CD4-positive, alpha-beta T cell treated with Interferon gamma for 1 hour (primary cell): ENCODE measurements at places on chromosomes 12 and 14.
A peak's percentile ranks its signal among the peaks of the same experiment; 100 is the strongest.

DNA sequence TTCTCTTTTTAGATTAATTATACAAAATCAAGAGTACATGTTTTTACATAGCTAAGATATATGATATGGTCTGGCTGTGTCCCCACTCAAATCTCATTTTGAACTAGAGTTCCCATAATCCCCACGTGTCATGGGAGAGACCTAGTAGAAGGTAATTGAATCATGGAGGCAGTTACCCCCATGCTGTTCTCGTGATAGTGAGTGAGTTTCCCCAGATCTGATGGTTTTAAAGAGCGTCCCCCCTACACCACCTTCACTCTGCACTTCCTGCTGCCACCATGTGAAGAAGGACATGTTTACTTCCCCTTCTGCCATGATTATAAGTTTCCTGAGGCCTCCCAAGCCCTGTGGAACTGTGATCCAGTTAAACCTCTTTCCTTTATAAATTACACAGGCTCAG lies 21.4 kb upstream of the DRAM1 start:
- DNase-seq, result no peak

DNA sequence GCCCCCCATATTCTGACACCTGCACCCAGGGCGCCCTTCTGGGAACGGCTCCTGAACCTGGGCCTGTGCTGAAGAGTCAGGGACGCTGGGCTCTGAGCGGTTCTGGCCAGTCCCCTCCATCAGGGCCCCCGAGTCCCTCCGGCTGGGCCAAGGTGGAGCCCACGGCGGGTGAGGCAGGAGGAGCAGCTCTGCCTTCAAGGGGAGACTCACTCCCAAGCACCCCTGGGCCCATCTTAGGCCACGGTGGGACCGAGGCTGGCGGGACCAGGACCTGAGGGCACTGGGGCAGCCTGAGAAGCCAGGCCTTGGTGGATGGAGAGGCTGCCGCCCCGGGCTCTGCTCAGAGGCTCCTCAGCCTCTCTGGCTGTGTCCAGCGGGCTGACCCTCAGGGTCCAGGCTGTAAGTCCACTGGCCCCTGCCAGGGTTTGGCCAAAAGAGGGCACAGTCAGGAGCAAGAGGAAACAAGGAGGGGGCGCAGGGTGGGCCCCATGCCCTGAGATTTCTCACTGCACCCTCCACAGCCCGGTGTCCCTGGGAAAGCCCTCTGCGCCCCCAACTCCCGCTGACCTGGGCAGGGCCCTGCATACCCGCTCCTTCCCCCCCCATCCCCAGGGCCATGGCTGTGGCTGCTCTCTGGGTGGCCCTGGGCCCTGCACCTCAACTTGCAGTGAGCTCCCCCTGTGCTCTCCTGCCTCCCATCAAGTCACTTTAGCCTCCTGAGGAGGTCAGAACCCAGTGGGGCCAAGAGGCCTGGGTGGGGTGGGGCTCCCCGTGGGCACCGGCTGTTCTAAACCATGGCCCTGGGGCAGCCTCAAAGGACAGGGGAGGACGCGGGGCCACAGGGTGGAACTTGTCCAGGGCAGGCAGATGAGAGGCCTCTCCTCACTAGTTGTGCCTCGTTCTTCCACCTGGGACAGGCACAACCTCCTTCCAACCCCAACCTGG lies 266.4 kb upstream of the SFSWAP start:
- no peak for DNase-seq

DNA sequence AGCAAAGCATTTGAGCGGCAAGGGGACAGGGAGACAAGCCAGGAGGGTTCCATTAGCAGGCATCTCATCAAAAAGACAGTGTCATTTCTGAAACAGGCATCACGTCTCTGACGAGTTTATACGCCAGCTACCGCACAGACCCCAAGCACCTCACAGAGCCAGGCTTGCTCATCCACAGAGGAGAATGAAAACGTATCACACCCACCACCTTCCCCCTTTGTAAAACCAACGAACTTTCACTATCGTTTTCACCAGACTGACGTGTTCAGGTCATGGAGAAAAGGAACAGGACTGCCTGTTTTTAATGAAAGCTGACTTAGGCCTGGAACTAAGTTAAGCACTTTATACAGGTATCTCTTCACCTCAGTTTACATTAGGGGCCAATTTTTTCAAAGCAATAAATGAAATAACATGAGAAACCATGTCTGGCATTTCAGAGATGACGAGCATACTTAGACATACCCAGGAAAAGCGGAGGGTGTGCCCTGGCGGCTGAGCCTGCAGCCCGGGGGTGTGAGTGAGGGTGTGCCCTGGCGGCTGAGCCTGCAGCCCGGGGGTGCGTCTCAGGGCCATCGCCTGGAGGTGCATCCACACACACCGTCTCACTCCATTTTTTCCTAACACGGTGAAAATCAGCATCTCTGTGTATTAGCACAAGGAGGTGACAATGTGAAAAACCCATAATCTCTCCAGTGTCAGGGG lies 41.9 kb downstream of the STX2 start:
- DNase-seq, result no peak

DNA sequence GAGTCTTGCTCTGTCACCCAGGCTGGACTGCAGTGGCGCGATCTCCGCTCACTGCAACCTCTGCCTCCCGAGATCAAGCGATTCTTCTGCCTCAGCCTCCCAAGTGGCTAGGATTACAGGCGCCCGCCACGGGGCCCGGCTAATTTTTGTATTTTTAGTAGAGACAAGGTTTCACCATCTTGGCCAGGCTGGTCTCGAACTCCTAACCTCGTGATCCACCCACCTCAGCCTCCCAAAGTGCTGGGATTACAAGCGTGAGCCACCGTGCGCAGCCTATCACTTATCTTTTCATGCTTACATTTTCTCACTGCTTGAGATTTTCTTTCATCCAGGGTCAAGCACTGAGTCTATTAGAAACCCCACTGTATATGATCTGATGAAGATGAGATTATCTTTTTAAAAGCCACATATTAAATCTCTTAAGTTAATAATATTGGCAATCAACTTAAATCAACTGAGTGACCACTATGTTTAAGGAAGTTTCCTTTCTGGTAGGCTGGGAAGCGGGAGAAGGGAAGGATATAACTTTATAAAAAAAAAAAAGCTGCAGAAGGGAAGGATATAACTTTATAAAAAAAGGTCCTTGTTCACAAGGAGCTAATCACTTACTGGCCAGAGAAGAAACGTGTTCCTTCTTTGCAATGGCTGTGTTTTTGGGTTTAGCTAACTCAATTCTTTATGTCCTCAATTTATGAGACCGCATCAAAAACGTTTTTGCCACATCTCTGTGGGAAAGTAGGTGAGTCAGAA lies 1.3 kb upstream of the MDM2 start:
- no peak for DNase-seq

GRCh38 chr12:46908936-46909635 lies 83.3 kb upstream of the SLC38A4 start:
- DNase-seq, result no peak

GRCh38 chr14:66624336-66624937 lies 116.5 kb downstream of the GPHN start:
- no peak for DNase-seq

DNA sequence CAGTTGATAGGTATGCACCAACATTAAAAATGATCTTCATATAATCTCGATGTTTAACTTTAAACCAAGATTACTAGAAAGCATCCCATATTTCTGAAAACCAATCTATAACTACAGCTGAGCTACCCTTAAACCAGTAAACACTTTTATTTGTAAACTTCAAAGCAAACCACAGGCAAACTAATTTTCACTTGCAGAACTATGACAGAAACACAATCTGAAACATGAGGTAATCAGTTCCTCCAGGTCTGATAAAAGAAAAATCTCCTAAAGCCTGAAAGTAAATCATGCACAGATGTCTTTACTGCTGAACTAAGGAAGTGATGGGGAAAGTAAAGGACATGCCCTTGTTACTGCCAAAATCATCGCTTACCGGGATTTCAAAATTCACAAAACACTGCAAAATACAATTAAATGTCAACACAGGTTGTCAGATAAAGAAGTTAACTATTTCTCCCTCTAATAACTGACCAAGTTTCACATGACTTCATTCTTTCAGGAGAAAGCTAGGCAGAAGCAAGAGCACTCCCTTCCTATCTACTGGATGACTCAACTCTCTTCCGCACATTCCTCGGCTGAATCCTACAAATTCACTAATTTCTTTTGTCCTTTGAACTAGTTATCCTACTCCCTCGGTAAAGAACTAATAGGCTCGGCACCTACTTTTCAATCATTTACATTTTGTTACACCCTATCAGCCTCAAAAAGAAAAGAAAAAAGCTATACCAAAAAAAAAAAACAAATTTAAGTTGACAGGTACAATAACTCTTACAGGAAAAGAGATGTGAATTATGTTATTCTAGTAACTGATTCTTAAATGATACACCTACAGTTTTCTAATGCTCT lies 1.4 kb downstream of the EEA1 start:
- DNase-seq, result no peak

DNA sequence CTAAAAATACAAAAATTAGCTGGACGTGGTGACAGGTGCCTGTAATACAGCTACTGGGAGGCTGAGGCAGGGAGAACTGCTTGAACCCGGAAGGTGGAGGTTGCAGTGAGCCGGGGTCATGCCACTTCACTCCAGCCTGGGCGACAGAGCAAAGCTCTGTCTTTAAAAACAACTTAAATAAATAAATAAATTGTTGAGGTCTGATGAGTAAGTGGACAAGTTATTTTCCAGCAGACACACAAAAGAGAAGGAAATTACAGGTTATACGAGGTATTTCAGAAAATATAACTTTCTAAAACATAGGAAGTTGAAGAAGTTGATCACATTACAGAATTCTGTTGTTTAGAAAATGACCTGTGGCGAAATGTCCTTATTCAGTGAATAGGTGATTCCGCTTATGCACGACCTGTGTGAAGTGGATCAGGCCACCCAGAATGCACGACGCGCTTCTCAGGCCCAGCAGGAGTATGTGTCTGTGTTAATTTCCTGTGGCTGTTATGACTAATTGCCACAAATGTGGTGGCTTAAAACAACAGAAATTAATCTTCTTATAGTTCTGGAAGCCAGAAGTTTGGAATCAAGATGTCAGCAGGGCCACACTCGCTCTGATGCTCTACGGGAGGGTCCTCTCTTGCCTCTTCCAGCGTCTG lies 38.1 kb downstream of the P2RX7 start:
- DNase-seq, result no peak

DNA sequence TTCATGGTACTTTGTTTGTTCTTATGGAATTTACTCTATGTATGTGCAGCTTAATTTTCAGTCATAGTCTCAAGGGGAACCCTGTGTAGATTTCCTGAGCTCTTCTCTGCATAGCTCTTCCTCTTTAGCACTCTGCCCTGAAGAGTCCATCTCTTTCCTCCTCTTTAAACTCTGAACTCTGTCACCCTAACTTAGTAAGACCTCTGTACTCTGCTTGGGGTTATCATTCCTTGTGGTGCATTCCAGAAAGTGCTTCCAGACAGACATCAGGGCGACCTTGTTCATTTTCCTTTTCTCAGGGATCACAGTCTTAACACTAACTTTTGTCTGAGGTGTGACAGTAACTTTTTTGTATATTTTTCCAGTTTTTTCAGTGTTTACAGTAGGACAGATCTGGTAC lies 179.3 kb downstream of the RAD51B start:
- DNase-seq, result no peak

DNA sequence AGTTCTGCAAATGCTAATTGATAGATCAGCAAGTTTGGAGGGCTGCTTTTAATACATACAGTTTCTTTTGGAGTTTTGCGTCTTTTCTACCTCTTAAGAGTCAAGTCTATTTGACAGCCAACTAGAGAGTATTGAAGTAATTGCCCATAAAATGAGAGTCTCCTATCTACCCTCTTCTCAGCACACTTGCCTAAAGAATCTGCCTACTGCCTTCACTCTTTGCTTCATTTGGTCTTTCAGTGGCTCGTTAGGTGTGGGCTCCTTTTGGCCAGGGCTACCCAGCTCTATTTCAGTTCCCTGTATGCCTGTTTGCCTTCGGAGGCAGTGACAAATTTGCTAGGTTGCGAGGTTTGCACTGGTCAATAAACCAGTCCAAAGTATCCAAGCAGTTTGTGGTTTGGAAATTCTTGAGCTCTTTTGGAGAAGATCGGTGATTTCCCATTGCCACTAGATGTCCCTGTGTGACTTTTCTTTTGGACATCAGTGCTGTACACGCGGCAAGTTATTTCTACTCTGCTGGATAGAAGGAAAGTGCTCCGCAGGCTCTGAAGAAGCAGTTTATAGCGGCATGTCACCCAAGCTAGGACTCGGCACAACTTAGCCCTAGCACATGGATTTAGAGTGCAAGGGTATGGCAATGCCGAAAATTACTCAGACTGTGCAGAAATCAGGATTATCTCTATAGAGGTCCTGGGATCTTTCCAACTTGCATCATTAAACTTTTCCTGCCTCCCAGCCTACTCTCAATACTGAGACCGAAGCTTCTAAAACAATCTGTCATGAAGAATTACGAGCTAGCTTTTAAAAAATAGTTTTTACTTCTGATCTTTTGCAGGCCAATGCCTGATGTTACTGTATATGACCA lies 38.6 kb downstream of the MGST1 start:
- no peak for DNase-seq

GRCh38 chr14:105414456-105415371 lies 4.9 kb upstream of the MTA1 start:
- peak; percentile 54 for DNase-seq

- DNase-seq, result no peak
Observed at GRCh38 chr14:37047226-37047625, 125.2 kb downstream of the SLC25A21 start.

GRCh38 chr14:104385531-104386101 lies 193.9 kb upstream of the C14orf180 start:
- DNase-seq, result no peak

DNA sequence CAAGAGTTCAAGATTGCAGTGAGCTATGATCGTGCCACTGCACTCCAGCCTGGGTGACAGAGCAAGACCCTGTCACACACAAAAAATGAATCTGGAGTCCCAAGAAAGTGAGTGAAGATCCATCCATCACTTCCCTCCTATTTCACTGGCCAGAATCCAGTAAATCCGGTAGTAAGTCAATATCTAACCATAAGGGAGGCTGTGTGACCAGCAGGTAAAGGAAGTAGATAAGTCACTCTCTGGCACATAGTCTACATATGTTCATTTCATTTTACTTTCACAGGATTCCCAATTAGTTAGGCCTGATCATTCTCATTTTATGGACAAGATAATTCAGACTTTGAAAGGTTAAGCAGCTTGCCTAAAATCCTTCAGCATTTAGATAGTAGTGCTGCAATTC lies 11.9 kb upstream of the TCP11L2 start:
- DNase-seq, result no peak

DNA sequence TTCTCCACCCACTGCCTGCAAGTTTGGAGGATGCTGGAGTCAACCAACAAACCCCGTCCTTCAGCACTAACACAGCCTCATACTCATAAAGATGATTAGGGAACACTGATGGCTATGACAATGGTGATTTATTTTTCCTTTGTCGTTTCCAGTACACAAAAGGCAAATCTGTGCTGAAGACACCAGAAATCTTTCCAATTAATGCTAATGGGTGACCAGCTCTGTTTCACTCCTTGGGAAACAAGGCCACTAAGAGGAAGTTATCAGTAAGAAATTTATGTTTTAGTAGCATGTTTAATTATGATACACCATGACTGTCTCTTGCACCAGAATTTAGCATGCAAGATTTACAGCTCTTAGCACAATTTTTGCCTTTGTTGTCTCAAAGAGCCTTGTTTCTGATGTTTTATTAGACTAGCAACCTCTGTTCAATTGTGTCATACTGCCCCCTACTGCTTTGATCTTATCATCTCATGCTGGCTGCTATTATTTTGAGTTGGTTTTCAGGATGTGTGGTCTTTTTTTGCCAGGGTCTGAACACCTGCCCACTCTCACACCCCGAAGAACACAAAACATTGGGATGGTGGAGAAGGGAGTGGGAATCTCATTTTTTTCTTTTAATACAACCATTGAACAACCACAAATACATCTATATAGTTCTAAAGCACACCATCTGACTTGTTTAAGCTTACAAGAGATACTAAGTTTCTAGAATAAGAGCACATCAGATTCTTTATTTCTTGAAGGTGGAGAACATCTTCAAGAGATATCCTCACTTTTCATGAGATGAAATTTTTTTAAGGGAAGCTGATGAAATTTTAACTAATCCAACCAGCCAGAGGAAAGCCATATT lies 160.9 kb downstream of the SPTSSA start:
- no peak for DNase-seq
